Hematopoietic multipotent progenitor cell (in vitro differentiated cells): ENCODE measurements at places on chromosomes 4 and X. TPM values are rescaled to one million over a fixed set of nuclear protein-coding genes. Genes with fewer than 3 reads are reported as not detected.

NUDT11 gene
- 9.4 TPM for total RNA-seq

DNA sequence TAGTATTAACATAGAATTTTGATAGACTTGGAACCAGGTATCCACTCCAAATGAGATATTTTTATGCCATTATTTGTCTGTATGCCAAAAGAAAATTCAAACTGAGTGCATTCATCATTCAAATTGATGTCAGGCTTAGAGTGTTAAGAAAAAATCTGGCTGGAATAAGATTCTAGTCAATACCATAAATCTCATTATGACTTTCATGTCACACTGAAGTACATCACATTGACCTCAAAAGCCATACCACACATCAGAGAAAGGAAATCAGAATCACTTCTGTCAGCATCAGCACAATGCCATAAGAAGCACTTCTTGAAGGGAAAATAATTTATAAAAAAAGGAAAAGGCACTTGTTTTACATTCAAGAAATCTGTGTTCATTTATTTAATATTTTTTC, 119.0 kb upstream of the BMP3 start:
- DNase-seq: no peak

GRCh38 chr4:177185579-177185978, 124.1 kb upstream of the NEIL3 start:
- no peak for DNase-seq

GRCh38 chr4:147102596-147102995, 156.9 kb upstream of the TTC29 start:
- no peak for DNase-seq

DNA sequence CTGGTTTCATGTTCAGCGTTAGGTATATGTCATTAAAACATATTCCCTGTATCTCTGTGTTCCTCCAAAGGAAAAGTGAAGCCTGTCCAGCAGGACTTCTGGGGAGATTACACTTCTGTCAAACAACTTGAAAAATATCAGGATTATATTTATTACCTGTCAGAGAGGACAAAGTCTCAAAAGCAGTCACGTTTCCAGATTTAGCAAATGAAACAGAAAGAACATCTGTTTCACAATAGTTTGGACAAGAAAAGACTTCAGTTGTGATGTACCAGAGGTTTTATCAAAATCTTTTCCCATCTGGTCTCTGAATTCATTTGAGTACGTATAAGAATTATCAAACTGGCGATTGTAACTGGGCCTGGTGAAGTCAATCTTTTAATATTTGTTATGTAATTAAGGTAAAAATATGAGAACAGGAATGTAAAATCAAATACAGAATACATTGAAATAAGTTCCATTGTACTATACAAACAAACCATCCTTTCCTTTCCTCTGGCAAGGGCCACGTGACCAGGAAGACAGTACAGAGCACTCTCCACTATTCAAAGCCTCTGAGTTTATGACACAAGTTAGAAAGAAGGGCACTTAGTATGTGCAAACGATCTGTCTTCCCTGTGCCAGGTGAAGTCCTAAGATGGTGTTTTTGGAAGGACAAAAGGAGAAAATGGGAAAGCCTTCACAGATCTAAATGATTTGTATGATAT, 3.2 kb downstream of the CASP3 start:
- no peak for DNase-seq

DNA sequence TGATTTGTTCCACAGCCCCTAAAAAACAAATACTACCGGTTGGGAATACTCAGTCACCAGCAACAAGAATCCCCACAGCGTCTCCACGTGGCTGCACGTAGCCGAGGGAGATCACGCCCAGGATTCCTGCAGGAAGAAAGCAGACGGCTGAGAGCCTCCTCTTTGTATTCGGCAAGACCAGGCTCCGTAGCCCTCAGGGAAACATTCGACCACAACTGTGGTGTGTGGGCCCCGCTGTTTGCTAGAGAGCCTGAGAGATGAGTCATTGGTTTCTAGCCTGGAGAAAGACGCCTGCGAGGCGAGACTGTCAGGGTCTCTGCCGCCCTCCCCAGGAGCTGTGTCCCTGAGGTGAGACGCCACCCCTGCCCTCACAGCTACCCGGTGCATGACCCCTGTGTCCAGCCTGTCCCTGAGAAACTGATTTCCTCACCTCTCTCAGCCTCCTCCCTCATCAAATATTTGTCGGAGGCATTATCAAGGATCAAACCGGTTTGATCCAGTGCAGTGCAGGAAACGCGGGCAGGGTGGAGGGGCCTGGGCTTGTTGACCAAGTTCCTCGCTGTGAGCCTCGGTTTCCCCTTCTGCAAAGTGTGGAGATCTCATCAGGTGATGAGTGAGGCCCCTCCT, 4.7 kb upstream of the S100P start:
- peak; percentile 82 for DNase-seq

COL4A6 gene
- not detected for total RNA-seq

DNA sequence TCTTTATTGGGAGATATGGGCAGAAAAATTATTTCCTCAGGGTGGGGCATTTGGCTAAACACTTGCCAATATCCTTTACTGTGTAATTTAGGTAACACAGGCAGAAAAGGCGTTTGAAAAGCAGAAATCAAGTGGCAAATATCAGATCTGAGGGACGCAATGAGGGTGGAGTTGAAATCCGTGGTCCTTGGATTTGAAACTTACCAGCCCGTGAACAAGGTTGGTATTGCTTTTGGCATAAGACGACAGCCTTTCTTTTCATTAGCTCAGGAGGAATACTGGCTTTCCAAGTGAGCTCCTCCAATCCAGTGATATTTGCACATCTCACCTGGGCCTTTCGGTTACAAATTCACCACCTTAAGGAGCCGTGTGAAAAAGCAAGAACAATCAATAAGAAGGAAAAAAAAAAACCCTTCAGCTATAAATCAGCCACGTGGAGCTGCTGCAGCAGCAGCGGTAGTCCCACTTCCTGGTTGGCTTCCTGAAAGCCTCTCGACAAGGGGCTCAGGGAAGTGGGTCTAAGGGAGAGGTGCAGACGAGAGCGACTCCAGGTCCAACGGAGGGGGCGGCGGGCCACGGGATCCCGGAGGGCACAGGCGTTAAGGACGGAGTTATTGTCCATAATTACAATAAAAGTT, 734 bp upstream of the GALNT7 start:
- no peak for DNase-seq
